ENCODE measurements at places on chromosomes 6 and 20. TPM values are rescaled to one million over a fixed set of nuclear protein-coding genes. Genes with fewer than 3 reads are reported as not detected.

DNA sequence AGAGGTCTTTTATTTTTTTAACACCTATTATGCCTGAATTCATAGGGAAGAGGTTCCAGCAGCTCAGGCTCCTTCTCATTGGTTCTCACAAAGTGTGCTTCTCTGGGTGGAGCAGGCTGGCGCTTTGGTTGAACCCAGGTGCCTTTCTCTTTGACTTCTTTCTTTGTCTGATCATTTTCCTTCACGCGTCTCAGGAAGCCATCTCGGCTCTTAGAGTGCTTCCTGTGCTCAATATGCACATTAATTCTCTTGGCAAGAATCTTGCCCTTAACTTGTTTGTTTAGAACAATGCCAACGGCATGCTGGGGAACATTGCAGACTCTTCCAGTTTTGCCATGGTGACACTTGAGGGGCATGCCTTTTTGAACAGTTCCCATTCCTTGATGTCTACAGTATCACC lies 44.2 kb upstream of the RNF24 start:
- DNase-seq = peak; percentile 16

DNA sequence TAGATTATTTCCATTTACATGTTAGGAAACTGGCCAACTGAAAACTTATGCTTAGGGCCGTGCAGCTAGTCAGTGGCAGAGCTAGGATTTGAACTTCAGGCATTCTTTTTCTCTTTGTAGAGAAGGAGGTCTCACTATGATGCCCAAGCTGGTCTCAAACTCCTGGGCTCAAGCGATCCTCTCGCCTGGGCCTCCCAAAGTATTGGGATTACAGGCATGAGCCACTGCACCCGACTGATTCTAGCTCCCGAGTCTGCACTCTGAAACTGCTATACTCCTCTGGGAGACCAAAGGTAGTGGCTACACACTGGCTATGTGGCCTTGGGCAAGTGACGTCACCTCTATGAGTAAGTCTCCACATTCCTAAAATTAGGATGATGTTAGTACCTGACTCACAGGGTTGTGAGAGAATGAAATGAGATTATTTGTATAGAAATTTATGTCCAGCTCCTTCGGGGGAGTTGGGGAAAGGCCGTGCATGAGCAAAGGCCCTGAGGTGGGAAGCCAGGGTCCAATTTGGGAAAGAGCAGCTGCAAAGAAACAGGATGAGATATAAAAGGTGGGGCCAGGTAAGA lies 6.4 kb downstream of the PLTP start:
- no peak for DNase-seq

ARFGEF3 gene
- 2.6 TPM for total RNA-seq

HSPA12B gene
- 28.0 TPM for total RNA-seq

FAXC gene
- total RNA-seq = not detected

- DNase-seq = no peak
Measured at GRCh38 chr20:53223626-53224172, 251.5 kb downstream of the TSHZ2 start.

DNA sequence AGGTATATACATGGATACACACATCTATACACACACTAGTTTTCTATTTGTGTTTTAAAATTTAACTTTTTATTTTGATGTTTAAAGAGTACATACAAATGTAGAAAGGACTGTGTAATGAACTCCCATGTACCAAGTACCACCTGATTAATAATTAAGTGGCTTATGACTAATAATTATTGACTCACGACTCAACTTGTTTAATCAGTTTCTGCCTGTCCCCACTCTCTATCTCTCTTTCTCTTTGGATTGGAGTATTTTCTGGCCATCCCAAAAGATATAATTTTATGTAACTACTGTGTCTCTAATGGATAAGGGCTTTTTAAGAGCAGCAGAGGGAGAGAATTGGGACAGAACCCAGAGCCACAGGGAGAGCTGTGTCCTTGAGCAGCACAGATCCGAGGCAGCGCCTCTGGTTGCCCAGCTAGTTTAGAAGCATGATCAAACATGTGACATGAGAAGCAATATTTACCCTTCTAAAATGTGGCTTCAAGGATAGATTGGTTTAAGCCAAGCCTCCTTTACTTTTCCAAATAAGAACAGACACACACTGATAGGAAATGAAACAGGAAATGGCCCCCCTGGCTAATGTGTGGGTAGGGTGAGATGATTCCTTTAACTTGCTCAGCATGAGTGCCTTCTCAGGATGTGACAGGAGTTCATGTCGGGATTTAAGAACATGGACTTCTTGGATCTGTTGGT lies 81.0 kb downstream of the ERMARD start:
- no peak for DNase-seq

ATP6V1G2 gene
- 1.1 TPM for total RNA-seq

GRCh38 chr6:31901953-31902643 lies at the start of gene ZBTB12:
TSS of gene ZBTB12 (minus strand) at chr6:31902086. CDS start at chr6:31901305, 781 bp downstream.
- peak; percentile 95 for DNase-seq

GRCh38 chr6:43246301-43247113 lies 3.2 kb downstream of the TTBK1 start:
- DNase-seq = no peak

COL9A1 gene
- not detected for total RNA-seq

BCAS1 gene
- total RNA-seq = 0.51 TPM

DNA sequence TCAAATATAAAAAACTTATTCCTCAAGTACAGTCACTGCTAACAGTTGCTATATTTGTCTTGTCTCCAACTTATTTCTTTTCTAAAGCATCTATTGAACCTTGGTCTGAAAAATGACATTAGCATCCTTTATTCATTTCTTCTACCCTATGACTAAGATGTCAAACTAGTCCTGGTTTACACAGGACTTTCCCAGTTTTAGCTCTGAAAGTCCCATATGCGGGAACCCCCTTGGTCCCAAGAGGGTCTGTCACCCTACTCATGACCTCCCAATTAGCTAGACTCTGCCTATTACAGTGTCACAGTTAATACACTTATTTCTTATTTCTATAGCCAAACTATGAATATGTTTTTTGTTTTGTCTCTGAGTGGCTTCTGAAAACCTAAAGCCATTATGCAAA lies 37.1 kb downstream of the PLEKHG1 start:
- DNase-seq = no peak

FAM209B gene
- 0.51 TPM for total RNA-seq

GRCh38 chr6:43921548-43922425 lies 151.8 kb downstream of the VEGFA start:
- no peak for DNase-seq

CTSA gene
- 160 TPM for total RNA-seq

DNA sequence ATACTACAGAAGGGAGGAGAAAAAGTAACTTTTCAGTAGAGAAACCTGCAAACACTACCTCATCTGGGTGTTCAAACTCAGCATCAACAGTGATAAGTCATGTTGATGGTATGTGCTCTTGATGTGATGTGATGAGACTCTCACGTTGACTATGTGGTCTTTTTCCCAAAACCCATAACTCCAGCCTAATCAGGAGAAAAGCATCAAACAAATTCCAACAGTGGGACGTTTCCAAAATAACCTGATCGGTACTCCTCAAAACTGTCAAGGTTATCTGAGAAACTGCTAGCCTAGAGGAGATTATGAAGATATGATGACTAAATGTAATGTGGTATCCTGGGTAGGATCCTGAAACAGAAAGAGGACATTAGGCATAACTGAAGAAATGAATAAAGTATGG lies 41.9 kb upstream of the TAB2 start:
- DNase-seq = no peak

DNA sequence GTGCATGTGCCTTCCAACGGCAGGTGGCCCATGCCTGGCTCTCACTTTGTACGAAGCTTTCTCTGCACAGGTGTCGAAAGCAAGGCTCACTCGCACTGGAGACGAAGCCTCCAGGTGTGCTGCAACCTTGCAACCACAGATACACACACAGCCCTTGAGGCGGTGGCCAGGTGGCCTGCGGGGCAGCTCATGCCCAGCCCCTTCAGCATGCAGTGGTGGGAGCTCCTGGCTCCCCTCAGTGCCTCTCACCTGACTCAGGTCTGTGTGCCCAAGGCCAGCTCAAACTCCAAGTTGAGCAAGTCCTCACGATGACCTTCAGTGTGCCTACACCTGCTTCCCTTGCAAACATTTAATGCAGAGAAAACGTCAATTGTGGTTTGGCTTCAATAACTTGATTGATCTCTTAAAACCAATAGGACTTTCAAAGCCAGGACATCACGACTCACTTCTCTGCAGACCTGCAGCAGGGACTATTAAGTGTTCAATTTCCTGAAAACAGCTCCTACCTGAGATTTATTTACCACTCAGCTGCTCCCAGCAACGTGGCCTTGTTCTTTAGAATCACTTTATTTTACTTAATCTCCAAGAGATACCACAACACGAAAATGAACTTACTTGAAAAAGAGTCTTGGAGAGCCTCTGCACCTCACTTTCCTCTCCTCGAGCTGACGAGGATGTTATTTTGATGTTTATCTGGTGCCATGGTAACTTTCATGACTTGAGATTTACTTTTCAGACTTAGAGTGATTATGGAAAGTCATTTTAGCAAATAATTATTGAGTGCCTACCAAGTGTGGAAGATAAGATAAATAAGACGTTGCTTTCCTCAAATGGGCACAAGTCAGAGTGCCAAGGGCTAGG lies 86.3 kb downstream of the SLC22A23 start:
- DNase-seq = no peak

ESF1 gene
- 17.3 TPM for total RNA-seq

DNA sequence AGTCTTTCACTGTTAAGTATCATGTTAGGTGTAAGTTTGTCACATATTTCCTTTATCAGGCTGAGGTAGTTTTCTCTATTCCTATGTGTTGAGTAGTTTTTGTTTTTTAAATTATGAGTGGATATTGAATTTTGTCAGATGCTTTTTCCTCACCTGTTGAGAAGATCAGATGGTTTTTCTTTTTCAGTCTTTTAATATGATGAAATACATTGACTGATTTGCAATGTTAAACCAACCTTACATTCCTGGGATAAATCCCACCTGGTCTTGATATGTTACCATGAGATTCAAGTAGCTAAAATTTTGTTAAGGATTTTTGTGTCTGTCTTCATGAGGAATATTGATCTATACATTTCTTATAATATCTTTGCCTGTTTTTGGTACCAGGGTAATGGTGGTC lies 52.1 kb downstream of the FOXO3 start:
- no peak for DNase-seq

DNA sequence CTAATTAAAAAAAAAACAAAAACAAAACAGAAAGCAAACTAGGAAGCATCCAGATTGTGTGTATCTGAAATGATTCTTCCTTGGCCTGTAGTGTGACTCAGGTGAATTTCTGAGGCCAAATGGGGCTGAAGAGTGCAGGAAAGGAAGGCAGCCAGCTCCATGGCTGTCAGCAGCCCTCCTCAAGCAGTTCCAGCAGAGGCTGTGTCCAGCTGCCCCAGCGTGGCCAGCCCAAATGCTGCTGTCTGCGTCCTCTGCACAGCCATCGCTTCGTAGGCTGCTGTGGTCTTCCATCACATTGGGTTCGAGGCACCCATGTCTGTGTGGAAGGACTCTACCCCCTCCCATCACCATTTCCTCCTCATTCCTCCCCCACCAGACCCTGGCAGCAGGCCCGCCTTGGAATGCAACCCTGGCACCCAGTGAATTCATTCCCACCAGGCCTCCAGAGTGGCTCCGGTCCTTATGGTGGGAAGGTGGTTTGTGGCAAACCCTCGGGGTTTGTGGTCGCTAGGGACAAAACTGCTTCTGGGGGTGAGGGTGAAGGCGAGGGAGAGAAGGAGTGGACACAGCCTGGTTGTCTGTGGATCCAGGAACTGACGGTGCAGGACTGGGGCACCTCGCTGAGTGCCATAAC lies 81.5 kb downstream of the MYLK4 start:
- DNase-seq = no peak

DNA sequence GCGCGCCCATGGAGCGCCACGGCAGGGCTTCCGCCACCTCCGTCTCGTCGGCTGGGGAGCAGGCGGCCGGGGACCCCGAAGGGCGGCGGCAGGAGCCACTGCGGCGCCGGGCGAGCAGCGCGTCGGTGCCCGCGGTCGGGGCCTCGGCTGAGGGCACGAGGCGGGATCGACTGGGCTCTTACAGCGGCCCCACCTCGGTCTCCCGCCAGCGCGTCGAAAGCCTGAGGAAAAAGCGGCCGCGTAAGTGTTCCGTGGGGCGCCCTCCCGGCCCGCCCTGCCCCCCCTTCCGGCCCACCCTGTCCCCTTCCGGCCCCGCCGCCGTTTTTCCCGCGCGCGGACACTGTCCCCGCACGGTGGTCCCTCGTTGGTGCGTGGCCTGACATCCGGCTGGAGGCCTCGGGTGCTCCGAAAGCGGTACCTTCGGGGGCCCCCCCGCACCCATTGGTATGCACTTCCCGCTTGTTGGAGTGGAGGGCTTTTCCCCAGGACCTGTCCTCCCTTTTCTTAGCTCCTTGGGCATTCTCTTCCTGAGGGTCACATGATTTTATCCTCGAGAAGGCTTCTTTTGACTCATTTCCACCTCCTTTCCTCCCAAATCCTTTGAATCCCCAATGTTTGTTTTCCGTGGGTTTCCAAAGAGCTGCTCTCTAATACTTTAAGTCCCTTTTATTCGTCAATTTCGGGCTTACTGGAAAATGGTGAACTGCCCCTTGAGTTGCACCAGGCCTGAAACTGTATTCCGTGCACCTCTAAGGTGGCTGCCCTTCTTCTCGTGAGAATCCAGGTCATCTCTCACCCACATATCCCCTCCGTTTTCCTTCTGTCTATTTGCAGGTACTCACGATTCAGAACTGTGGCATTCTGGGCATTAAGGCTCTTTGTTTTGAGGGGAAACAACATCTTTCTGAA lies 556 bp downstream of the PANK2 start:
- DNase-seq = no peak

GRCh38 chr6:153210083-153210482 lies 79.0 kb upstream of the RGS17 start:
- DNase-seq = no peak

GRCh38 chr6:113632220-113632864 lies 224.8 kb upstream of the MARCKS start:
- DNase-seq = no peak

PRDM13 gene
- total RNA-seq = not detected

DNA sequence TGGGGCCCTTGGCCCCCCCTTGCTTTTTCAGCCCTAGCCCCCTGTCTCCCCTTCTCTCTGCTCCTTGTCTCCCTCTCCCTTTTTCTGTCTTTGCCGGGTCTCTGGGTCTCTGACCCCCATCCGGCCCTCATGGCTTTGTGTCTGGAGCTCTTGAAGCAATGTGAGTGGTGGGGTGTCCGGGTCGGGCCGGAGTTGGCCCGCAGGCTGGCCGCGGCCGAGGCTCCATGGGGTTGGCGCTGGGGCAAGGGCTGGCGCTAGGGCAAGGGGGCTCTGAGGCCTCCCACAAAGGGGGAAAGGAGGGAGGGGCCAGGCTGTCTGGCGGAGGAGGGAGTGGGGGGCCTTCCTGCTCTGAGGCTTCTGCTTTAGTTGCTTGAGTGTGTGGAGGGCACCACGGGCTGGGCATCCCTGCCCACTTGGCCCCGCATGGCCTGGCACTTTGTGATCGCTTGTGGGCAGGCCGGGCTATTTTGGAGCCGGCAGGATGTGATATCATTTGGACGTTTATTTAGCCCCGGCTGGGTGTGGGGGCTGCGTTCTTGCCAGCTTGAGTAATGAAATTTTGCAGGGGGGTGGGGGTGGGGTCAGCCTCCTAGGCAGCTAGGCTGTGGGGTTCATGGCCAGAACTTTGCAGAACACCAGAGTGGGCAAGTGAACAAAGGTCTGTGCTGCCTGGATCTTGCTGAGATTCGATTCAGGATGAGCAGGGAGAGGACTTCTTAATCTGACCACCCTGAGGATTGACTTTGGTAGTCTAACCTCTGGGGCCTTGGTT lies 78.7 kb upstream of the MYL9 start:
- no peak for DNase-seq
